ENCODE measurements at places on chromosomes 6 and 20.

DNA sequence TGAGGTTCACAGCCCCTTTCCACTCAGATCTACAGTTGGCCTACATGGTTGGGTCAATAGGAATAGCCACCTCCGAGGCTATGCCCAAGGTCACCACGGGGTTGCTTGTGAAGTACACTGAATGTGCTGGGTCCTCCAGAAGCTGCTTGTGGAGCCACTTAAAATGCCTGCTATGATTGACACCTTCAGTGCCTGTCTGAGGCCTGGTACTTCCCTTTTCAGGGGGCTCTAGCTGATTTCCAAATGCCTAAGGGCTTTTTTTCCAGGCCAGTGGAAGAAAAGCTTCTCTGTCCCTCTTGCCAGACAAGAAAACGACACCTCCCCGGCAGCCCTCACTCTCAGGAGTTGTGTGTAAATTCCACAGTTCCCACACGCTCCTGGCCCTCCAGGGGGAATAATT is 6.3 kb upstream of the NXT1 start:
- no peak for DNase-seq

DNA sequence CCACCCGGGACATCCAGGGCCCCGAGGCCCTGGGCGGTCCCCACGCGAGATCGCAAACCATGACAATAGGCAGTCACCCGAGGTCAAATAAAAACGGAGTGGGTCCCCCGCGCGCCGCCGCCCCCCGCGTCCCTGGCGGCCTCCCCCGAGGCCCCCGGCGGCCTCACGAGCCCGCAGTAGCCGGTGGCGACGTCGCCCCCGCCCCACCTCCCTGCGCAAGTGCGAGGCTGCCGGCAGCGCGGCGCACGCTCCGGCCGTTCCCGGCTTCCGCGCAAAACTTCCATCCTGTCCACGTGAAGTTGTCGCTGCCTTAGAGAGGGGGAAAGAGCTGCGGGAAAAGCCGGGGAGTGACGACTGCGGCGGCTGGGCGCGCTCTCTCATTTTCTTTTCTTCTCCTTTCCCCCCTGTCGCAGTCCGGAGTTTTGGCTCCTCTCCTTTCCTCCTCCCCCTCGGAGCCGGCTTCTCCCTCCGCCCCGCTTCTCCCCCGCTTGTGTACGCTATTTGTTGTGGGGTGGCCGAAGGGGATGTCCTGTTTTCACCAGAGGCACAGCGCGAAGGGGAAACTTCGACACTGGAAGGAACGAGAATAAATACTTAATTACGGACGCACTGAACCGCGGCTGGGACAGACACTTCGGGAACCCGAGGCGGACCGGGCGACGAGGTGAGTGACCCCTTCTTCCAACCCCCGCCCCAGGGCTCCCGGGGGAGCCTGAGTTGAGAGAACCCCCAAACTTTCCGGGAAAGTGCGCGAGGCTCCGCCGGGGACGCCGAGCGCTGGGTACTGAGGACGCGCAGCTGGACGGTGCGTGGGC is at the start of gene EYA4:
Gene EYA4 (plus strand): TSS at position 272 of the 815 bp plus-strand sequence. CDS start 33,424 bp downstream, outside the sequence.
- DNase-seq: peak; percentile 67

- no peak for DNase-seq
These were observed 515.2 kb upstream of the JAG1 start for GRCh38 chr20:11188843-11189603.

DNA sequence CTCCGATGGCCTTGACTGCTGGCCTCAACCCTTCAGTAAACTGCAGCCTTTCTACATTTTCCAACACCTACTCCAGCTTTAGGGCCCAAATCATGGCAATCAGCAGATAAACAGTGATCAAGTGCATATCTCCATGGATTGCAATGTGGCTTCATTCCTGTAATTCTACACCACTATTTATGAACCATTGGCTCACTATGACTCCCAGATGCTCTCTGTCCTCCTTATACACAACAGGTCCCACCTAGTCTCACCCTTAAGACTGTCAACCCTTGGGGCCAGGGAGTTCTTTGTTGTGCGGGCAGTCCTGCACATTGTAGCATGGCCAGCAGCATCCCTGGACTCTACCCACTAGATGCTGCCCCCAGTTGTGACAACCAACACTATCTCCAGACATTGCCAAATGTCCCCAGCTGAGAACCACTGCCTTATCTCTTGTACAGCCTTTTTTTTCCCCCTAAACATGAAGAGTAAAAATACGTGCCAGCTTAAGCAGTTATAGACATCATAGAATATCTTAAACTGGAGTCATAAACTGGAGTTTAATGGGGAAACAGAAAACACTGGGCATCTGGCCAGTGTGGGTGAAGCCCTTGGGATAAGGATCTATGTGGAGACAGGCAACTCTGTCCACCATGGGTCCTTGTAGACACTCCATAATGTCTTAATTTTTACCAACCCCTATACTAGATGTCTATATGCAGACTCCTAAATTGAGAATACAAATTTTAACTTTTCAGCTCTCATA is 21.1 kb downstream of the MRPL14 start:
- no peak for DNase-seq

- no peak for DNase-seq
These were observed 449.0 kb upstream of the MMS22L start for GRCh38 chr6:97732045-97732444.

DNA sequence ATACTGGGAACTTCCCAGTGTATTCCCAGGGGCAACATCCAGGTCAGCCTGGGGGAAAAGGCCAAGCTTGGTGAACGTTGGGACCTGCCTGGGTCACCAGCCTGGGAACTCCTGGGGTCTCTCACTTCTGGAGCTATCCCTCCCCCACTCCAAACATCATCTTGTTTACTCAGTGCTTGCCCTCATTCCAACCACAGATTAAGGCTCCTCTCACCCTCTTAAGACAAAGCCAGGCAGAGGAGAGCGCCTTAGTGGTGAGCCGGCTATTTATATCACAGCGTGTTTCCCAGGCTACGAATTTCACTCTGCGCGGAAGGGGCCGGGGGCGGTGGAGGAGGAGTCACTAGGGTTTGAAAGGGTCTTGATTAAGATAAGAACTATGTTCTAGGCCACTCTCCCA is 12.1 kb downstream of the PRPH2 start:
- DNase-seq: peak; percentile 68

GRCh38 chr20:18304618-18305017 is 16.3 kb downstream of the ZNF133 start:
- peak; percentile 40 for DNase-seq

- no peak for DNase-seq
These were observed 7.4 kb downstream of the PPP1R16B start for GRCh38 chr20:38812709-38813573.

GRCh38 chr6:8269872-8270454 is 165.4 kb downstream of the SLC35B3 start:
- DNase-seq: no peak

DNA sequence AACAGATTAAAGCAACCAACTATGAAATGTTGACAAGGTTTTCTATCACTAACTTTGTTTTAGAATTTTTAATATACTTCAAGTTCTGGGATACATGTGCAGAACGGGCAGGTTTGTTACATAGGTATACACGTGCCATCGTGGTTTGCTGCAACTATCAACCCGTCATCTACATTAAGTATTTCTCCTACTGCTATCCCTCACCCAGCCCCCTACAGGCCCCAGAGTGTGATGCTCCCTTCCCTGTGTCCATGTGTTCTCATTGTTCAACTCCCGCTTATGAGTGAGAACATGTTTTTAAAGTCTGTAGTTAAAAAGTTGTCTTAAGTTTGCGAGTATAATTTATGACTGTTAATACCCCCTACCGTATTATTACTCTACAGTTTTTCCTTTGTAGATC is 844.3 kb upstream of the MANEA start:
- no peak for DNase-seq

- DNase-seq: no peak
These were observed 29.5 kb upstream of the RNGTT start for GRCh38 chr6:88992741-88993552.

DNA sequence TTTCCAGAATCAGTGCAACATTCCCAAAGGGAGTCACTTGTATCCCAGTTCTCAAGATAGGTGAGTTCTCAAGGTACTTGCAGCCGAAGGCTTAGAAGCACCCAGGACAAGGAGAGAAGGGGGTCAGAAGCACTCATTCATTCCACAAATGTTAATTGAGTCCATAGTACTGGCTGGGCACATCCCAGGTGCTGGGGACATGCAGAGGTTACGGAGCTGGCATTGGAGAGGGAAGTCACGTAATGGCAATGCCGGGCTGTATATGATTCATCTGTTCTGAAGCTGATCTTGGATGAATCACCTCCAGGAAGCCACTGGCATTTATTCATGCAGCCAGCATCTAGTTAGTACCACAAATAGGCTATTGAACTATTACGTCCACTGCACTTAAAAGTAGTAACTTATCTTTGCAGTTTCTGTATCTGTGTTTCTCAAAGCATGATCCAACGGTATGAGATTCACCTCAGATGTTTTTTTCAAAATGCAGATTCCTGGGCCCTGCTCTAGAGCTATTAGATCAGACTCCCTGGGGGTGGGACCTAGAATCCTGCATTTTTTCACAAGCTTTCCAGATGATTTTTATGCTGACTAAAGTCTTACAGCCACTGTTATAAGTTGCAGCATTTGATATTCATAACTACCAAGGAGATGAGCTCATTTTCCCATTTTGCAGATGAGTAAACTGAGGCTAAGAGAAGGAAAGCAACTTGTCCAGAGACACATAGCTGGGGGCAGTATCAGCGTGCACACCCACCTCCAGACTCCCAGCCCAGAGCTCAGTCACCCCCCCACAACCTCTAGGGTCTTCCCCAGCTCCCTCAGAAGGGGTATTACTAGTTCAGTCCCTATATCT is 44.1 kb upstream of the ID1 start:
- no peak for DNase-seq

DNA sequence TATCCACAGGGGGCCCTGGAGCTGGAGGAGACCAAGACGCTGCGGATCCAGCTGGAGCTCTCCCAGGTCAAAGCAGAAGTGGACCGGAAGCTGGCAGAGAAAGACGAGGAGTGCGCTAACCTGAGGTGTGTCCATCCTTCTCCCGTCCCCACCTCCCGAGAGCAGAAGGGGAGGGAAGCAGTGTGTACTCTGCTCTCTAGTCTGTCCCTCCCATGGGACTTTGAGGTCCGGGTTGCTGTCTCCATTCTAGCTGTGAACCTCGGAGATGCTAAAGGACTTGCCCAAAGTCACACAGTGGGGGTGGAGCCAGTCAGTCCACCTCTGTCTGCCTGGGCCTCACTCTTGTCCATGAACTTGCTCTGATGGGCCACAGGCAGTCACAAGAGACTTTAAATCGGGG is 44.1 kb downstream of the MYH7B start:
- DNase-seq: no peak

DNA sequence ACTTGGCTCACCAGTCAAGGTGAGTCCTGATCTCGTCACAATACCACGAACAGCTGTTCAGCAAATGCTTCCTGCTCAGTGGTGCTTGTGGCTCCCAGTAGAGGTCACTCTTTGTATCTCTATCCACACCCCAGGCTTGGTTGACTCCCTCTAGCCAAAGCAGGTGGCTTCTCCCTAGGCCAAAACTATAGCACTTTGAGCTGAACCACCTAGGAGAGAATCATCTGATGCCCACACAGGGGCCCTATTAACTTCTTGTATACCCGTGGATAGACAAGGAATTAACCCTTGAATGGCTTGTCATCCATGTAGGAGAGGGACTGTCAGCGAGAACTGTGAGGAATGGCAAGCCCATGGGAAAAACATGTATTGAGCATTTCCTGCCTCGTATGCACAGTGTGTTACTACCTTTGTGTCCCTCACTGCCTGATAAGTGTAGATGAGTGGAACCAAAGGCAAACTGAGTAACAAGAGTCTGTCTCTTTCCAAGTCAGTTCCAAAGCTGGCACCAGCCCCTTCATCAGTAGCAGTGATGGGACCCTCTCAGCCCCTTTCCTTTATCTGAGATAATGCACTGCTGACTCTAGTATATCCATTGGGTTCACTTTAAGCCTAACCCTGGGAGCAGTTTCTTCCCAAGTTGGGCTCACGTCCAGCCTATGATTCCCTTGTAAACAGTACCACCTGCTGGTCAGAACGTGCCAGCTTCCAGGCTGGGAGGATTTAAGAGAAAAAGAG is 42.5 kb downstream of the EIF2S2 start:
- peak; percentile 85 for DNase-seq
